NB4 (cell line): ENCODE measurements at places on chromosomes 2 and 18.
A peak's percentile ranks its signal among the peaks of the same experiment; 100 is the strongest.

DNA sequence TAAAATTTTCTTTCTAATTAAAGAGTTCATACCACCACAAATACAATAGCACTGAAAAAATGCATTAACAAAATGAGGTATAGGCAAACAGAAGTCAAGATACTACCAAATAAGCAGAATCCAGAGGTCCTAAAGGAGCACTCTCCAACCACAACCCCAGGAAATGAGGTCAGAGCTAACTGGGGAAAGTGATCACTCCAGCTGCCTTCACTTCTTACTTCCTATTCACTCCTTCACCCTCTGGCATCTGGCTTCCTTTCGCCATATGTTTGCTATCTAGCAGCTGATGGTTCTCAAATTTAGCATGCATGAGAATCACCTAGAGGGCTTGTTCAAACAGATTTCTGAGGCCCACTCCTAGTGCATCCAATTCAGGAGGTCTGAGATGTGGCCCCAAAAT, 212.6 kb upstream of the ACVR2A start:
- DNase-seq: peak; percentile 6

DNA sequence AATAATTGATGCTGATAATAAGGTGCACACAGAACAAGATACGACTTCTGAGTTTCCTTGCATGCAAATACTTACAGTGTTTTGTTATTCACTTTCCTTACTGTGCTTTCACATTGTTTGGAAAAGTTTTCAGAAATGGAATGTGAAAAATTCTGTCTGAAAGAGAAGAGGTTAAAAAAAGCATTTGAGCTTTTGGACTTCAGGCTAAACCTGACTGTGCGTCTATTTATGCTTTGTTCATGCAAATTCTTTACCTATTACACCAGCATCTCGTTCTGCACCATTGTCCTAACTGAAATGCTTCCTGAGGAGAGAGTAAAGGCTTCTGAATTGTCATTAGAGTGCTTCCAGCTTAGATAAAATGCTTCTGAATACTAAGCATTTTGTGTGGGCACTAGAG, 61.4 kb downstream of the LHCGR start:
- no peak for DNase-seq

GRCh38 chr2:127108090-127108523, 1.2 kb upstream of the BIN1 start:
- DNase-seq: no peak

- no peak for DNase-seq
Measured at GRCh38 chr2:239393388-239393940, 7.4 kb downstream of the HDAC4 start.

GRCh38 chr2:217326238-217327022, 466.6 kb upstream of the TNP1 start:
- peak; percentile 18 for DNase-seq

DNA sequence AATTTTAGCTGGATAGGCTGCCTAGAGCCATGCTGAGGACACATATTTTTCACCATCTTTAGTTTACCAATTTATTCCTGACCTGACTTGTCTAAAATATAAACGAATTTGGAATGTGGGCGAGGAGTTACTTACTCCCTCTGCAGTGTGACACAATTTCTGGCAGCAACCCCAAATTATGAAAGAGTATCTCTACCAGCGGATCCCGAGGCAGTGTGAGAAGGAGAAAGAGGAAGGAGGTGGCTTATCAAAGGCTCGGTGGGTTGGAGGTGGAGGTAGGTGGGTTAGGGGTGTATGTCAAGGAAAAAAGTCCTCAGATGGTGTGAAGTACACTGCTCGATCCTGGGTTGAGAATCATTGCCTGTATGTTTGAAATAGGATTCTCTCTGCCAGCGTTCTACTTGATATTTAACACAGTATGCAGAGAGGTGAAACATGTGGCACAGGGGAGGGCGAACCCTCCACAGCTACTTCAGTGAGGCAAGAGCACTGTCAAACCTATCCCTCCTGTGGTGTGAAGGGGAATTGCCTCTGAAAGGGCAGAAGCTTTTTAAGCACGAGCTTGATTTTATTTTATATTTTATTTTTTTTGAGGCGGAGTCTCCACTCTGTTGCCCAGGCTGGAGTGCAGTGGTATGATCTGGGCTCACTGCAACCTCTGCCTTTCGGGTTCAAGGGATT, 76.0 kb downstream of the RFTN2 start:
- peak; percentile 84 for DNase-seq

DNA sequence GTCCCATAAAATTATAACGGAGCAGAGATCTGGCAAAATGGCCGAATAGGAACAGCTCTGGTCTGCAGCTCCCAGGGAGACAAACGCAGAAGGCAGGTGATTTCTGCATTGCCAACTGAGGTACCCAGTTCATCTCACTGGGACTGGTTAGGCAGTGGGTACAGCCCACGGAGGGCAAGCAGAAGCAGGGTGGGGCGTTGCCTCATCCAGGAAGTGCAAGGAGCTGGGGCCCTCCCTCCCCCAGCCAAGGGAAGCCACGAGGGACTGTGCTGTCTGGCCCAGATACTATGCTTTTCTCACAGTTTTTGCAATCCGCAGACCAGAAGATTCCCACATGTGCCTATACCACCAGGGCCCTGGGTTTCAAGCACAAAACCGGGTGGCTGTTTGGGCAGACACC, 22.8 kb downstream of the ICA1L start:
- DNase-seq: peak; percentile 85

DNA sequence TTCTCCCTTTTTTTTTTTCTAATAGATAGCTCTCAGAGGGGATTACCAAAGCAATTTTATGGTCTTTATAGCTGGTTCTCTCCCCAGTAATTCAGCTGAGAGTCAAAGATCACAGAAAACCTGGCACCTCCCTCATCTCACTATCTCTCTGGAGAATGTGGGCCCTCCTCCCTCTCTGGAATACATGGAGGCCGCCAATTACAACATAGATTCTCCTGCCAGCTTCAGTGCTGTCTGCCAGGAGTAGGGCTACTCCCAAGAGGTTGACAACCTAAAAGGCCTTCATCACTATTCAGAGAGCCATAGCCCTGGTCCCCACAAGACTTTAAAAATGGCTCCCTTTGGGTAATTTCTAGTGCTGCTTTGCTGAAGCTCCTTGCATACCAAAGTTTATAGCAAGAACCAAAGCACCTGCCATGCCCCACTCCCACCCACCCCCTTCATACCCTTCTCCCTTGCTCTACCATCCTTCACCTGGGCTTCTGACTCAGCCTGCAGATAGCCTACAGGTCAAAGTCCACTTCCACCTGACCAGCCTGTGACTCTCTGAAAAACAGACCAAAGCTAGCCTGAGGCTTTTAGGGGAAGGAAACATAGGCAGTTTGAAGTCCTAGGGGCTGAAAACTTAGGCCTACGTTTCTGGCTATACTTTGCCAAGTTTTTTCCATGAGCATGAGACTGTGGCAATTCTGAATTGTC, 472.3 kb downstream of the TNS1 start:
- DNase-seq: no peak

- peak; percentile 6 for DNase-seq
Measured at GRCh38 chr18:10591896-10592295, 66.1 kb downstream of the NAPG start.

- no peak for DNase-seq
Measured at GRCh38 chr2:157785200-157785599, 90.9 kb downstream of the ACVR1 start.

DNA sequence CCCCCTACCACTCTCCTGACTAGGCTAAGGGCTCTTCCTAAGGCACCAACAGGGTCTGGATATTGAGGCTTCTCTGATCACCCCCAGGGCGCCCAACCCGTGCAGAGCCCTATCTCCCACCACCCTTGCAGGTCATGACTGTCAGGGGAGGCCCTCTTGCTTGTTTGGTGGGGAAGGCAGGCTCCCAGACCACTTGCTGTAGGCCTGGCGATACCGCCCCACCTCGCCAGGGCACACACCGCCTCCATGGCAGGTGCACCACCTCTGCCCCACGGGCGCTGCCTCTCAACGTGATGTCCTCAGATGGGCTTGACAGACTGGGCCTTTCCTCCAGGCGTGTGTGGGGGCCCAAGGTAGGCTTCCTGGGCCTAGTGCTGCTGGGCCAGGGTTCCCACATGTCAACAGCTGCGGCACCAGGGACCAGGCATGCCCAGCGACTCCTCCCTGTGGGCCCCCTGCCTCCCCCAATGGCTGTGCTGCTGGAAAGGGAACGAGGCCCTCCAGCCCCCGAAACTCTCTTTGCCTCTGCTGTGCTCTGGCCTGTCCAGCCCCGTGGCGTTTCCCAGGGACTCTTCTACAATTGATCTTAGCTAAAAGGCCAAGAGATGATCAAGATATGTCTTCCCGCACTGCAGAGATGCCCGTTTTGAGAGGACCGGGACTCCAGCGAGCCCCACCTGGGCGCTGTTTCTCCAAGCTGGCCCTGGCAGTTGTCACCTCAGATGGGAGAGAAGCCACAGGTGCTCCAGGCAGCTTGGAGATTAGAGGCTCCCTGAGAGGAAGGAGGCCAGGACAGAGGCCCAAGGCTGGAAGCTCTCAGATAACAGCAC, 7.5 kb downstream of the NPPC start:
- DNase-seq: no peak

DNA sequence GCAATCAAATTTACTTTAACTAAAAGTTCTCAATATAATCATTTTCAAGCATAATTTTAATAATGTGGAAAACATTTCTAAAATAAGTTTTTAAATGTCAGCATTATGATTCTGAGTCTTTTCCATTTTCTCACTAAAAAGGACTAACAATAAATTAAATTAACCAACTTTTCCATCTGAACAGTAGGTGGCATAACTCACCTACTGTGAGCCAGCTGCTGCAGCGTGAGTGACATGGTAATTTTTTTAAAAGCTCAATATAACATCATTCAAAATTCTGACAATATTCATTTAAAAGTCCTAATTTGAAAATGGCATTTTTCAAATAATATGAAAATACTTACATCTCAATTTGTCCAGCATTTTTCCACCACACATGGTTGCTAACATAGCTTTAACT, 66.5 kb downstream of the DTNB start:
- peak; percentile 58 for DNase-seq

GRCh38 chr2:181673173-181673572, 7.1 kb downstream of the NEUROD1 start:
- DNase-seq: no peak

DNA sequence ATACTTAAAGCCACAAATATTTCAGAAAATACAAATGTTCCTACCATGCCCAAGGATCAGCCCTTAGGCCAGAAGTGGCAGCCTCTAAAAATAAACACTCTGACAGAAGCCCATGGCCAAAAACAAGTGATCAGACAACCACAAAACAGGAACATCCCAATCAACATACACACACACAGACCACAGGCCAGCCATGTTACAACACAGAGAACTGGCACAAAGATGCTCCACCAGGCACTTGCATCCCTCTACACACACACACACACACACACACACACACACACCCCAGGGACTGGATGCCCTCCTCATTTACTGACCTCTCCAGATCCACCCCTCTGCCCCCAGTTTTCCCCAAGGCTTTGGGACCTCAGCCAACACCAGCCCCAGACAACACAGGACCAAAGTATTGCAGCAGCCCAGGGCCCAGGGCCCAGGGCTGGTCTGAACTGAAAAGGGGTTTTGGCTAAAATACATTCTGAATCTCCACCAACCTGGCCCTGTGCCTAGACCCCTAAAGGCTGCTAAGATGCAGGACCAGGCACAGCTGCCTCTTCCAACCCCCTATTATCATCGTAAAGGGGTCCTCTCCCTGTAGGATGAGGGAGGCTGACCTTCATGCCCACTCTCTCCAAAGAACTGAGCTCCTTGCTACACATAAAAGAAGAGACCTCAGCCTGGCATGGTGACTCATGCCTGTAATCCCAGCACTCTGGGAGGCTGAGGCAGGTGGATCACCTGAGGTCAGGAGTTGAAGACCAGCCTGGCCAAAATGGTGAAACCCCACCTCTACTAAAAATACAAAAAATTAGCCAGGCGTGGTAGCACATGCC, 151.4 kb downstream of the TNS1 start:
- DNase-seq: peak; percentile 36

DNA sequence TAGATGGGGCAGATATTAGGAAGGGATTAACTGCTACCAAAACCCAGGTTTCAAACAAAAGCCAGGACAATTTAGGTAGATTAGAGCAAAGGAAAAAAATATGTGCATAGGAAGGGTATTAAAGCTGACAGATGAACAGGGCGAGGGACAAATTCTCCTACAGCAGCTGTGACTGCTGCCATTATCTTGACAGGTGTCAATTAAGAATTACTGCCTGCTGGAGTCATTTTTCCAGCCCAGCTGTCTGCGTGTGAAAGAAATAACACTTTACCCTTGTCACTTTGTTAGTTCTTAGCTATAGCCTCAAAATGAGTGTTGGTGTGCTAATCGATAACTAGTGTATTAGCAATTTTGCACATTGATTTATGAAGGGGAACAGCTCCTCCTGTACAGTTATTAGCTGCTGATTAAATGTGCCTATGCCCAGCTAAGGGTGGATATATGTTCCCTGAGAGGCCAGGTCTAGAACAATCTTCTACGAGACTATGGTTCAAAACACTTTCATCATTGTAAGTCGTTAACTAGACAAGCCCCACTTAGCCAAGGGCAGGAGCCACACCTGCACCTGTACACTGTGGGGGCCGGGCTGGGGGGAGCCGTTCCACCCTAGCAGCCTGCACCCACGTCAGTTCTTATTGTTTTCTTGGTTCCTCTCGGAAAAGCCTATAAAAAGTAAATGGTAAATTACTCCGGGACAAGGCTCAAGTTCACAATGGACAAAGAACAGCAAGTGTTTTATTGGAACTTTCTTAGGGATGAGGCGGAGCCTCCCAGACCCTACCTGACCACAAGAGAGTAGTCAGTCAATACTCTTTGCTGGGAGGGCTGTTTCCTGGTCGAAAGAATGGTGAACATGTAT, 7.7 kb downstream of the TSHZ1 start:
- no peak for DNase-seq

- no peak for DNase-seq
Measured at GRCh38 chr2:230889911-230890601, 25.3 kb downstream of the ITM2C start.

DNA sequence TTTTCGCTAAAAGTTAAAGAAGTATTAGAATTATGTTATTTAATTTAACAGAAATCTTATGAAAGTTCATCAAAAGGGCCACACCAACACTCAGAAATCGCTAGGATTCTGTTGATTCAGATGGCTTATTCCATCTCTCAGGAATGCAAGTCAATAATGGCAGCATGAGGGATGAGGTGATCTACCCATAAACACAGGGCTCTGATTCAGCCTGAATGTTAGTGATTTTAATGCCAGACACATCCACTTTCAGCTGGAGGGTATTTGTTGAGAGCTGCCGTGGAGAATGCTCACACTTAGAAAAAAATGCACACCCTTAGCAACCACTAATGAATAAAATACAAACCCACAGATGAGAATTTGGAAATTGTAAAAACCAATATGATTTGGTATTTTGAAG, 173.3 kb upstream of the ERBB4 start:
- no peak for DNase-seq
